ENCODE measurements at places on chromosomes 3 and 15.

- no peak for DNase-seq
Observed at GRCh38 chr15:91917686-91918360, 64.3 kb downstream of the SLCO3A1 start.

- DNase-seq: no peak
Observed at GRCh38 chr3:128537091-128537703, 44.2 kb upstream of the GATA2 start.

DNA sequence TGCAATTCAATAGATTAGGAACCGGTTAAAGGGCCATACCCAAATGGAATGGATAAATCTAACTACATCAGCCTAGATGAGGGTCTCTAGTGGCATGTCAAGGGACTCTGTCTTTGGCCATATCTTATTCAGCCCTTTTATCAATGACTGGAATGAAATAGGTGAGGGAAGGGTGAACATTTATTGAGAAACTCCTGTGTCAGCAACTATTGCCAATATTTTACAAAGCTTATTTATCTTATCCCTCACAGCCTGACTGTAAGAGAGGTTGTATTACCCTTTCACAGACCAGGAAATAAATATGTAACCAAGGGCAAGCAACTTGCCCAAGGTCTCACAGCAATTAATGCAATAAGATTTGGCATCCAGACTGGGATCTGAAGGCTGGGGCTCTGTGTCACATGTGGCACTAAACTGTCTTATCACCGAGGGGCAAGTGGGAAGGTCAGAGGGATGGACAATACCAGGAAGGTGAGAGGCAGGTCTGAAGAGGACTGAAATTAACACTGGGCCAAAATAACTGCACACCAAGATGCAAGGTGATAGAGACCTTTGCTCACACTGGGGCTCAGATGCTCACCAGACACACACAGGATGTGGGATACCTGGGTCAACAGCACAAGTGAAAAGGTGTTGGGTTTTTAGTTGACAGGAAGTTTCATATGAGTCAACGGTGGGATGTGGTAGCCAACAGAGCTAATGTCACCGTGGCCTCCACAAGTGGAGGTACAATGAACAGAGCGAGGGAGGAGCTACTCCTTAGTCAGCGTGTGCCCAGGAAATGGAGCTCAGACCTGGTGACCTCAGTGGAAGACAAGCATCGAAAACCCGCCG lies 261.3 kb downstream of the RPLP1 start:
- no peak for DNase-seq

DNA sequence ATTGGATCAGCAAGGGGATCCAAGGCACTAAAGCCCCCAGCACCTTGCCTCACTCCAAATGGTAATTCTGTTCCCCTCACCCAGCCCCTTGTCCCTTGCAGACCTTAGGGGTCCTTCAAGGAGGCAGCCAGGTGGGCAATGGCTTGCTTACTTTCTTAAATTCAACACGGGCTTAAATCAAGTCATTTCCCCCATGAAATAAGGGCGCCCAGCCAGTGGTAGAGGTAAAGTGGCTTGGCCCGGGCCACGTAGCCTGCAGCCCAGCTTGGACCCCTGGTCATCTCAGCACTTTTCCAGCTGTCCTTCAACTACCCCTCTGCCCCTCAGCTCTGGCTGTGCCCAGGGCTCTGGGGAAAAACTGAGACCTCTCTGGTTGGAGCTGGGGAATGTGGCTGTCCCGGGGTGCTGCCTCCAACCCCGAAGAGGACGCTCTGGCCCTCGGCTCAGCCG lies 1.2 kb downstream of the PSTPIP1 start:
- DNase-seq: no peak

GRCh38 chr3:77150028-77150427 lies 110.1 kb downstream of the ROBO2 start:
- no peak for DNase-seq

DNA sequence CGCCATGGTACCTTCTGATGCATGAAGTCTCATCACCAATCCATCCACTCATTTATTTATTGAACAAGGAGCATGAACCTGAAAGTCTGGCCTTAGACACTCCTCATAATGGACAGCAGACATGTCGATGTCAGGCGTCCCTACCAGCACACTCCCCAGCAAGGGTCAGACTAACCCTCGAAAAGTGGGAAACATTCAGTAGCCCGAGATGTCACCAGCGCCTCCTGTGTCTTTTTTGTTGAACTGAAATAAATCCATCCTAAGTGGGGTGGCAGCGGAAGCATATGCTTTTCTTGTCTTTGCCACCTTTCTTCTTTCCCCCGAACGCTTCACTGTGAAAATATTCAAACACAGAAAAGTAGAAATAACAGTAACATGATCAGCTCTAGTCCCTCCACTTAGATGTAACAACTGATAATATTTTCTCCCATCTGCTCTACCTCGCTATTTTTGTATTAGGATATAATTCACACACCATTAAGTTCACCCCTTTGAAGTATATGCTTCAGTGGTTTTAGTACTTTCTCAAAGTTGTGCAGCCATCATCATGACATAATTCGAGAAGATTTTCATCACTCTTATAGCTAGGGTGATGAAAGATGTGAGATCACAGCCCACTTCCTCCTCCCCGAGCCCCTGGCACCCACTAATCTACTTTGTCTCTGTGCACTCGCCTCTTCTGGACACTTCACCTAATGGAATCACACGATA lies 121.6 kb downstream of the ADAMTS17 start:
- no peak for DNase-seq

DNA sequence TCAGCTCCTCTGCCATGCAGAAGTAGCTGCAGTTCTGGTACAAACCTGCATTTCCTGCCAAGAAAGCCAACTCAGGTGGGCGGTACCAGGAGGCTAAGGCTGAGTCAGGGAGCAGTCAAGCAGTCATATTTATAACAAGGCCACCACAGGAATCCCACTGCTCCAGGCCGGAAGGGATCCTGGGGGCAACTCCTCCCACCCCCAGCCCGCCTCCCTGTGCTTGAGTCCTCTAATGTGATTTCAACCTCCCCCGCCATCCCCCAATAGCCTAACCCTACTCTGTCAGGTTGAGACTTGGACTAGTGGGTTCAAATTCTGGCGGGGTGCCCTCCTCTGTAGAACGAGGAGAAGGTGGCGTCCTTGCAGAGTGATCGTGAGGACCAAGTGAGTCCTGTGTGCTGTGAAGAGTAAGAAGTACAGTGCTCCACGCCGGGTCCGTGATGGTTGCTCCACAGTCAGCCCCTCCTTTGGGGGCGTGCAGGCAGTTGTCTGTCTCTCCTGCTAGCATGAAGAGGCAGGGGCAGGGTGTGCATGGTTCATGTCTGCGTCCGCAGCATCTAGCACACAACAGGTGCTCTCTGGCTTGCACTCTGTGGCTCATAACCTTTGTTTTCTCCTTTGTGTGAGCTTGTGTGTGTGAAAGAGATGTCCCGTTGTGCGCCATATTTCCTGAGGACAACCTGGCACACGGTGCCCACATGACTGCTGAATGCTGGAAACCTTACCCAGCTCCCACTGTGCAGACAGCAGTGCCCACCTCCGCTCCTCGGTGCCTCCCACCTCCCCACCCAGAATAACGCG lies 78.3 kb downstream of the SMAD6 start:
- DNase-seq: peak; percentile 89

- DNase-seq: no peak
Observed at GRCh38 chr3:58474348-58474911, 17.5 kb upstream of the KCTD6 start.

- DNase-seq: peak; percentile 11
Observed at GRCh38 chr3:141275973-141276372, 44.3 kb downstream of the PXYLP1 start.

- no peak for DNase-seq
Observed at GRCh38 chr3:148938936-148939335, 52.4 kb upstream of the GYG1 start.

DNA sequence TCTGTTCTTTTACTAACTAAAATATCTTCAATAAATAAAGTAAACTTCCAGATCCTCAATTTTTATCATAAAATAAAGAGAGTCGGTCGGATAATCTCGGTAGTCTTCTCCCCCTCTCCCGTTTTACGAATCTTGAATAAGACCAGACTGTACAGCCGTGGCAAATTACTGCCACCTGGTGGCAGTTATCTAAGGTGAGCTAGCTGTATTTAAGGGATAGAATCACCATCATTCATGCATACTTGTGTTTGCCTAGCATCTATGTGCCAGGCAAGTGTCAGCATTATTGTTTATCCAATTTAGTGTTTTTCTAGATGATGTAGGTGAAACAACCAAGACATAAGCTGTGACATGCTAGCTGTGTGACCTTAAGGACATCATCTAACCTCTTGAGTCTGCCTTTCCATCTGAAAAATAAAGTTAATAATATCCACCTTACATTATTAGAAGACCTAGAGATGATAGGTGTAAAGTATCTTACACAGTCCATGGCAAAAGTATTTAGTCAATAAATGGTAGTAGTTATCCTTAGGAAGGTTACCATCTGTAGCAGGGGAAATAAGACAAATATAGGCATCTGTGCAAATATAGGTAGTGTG lies 21.3 kb downstream of the DUT start:
- peak; percentile 70 for DNase-seq

DNA sequence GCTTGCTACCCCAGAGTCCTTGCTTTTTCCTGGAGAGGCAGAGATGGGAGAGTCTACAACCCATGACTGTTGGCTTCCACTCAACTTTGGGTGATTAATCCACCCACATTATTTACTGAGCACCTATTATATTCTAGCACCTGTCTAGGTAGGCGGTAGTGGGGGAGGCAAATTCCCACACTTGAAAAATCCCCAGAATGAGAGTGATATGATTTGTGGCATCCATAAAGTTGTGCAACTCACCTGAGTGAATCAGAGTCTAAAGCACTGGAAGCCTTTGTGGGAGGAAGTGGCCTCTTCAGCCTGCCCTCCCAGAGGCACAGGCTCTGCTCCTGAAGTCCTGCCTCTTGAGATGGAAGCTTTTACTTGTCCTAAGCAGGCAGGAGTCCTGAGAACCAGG lies 40.4 kb upstream of the CTNNB1 start:
- DNase-seq: no peak

- peak; percentile 71 for DNase-seq
Observed at GRCh38 chr3:30012941-30013543, 593.4 kb upstream of the TGFBR2 start.

DNA sequence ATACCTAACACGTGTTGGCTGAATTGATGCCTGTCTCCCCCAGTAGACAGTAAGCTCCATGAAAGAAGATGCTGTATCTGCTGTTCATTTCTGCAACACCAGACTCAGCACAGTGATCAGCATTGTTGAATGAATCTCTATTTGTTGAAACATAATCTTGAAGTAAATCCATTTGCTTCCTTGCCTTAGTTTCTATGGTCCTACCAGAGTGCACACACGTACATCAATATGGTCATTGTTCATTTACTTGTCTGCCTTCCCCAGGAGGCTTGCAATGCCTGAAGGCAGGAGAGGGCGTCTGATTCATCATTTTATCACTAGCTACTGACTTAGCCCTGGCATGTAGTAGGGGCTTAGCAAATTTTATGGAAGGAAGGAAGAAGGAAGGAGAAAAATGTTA lies 19.2 kb downstream of the RBP2 start:
- DNase-seq: no peak

GRCh38 chr3:170418422-170419398 lies at the start of gene CLDN11:
CLDN11 (plus strand) TSS chr3:170418868; CDS start chr3:170419067, 199 bp downstream.
- DNase-seq: peak; percentile 77

- no peak for DNase-seq
Observed at GRCh38 chr3:152276681-152277080, 8.0 kb downstream of the MBNL1 start.

GRCh38 chr3:44280631-44281030 lies 38.9 kb downstream of the TOPAZ1 start:
- DNase-seq: no peak

- no peak for DNase-seq
Observed at GRCh38 chr3:151687076-151687475, 46.7 kb upstream of the AADACL2 start.

DNA sequence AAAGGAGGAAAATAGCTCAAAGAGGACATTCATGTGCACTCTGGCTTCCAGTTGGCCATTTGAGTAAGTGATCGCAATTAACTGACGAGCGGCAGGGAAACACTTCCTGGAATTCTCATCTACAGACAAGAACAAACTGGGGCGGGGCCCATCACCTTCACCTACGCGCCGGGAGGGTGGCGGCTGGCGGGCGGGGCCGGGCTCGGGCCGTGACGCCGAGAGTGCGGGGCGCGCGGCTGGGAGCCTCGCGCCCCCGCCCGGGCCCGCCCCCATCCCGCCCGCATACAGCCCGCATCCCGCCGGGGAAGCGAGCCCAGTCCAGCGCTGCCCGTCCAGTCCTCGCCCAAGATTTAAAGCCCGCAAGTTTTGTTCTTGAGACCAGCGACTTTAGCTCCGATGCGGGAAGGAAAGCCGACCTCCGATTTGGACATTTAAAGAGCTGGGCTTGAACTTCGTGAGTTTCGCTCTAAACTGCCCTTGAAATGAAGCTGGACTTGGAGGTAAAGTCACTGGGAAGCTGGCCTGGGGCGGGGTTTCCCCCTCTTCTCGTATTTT lies at the start of gene B3GNT5:
B3GNT5 (plus strand) TSS at position 281 of the 555 bp plus-strand sequence. CDS start 16,546 bp downstream, outside the sequence.
- no peak for DNase-seq

DNA sequence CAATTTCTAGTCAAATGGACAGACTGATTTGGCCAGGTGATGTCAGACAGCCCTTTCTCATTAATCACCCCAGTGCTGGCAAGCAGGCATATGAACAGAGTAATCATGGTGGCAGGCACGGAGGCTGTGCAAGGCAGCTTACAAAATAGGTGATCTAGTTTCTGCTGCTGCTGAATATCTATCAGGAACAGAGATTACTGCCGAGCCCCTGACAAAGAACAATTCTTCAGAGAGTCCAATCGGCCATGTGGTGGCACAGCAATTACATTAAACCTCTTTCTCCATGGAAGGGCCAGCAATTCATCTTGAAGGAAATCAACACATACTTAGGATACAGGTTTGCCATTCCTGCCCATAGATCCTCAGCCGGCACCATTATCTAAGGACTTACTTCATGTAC lies 32.3 kb upstream of the THBS1 start:
- no peak for DNase-seq

DNA sequence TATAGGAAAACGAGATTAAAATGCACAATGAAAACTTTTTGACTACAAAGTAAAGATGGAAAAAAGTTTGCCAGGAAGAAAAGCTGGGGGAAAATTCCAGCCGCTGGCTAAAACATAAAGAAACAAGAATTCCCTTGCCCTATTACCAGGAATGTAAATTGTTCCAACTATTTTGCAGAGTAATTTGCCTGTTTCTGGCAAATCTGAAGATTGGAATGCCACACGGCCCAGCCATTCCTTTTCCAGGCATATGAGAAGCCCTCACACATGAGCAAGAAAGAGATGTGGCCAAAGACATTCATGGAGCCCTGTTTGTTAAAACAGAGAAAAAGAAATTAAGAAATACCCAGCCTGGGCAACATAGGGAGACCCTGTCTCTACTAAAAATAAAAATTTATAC lies 8.4 kb upstream of the GATA2 start:
- no peak for DNase-seq

- DNase-seq: no peak
Observed at GRCh38 chr3:110974902-110975301, 96.7 kb upstream of the NECTIN3 start.

- no peak for DNase-seq
Observed at GRCh38 chr3:4387210-4388204, 79.6 kb downstream of the SUMF1 start.

GRCh38 chr3:111667170-111667569 lies 72.0 kb upstream of the ZBED2 start:
- DNase-seq: no peak

Measured in fibroblast of upper back skin (primary cell).